SK-N-SH (cell line): ENCODE measurements at places on chromosomes 13 and 19. TPM values are rescaled to one million over a fixed set of nuclear protein-coding genes. Genes with fewer than 3 reads are reported as not detected.

Gene CDX2
- not detected in 2 replicates for polyA plus RNA-seq

Gene HNRNPL
- 249 and 280 TPM in 2 replicates for polyA plus RNA-seq

Gene AMER2
- not detected in 2 replicates for polyA plus RNA-seq

Gene CDKN2D
- 13.1 and 14.9 TPM in 2 replicates for polyA plus RNA-seq

Gene LRRC25
- polyA plus RNA-seq, result not detected in 2 replicates
